AG09309 (cell line): ENCODE measurements at places on chromosomes 13 and 19.

GRCh38 chr19:3466635-3467034 lies 13.7 kb downstream of the SMIM24 start:
- no peak for DNase-seq

GRCh38 chr19:3954107-3954506 lies 16.8 kb downstream of the DAPK3 start:
- DNase-seq = no peak

- DNase-seq = no peak
Measured at GRCh38 chr19:37986048-37986750, 79.2 kb downstream of the SIPA1L3 start.

- no peak for DNase-seq
Measured at GRCh38 chr19:56814656-56815055, 25.9 kb downstream of the PEG3 start.

DNA sequence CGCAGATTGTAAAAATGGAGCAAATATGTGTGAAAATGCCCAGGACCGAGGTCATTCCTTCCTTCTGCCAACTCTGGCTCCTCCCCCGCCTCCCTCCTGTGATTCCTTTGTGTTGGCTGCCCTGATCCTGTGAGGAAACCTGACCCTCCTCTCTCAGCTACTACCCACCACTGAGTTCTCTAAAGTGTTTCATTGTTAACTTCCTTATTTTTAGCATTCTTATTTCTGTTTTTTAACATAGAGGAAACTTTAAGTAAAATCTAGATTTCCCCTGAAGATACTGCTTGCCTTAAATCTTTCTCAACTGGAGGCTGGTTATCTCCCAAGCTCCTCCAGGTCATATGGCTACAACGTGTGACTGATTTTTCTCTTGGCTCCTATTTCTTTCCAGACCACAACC lies 21.7 kb upstream of the FBXL3 start:
- DNase-seq = no peak

DNA sequence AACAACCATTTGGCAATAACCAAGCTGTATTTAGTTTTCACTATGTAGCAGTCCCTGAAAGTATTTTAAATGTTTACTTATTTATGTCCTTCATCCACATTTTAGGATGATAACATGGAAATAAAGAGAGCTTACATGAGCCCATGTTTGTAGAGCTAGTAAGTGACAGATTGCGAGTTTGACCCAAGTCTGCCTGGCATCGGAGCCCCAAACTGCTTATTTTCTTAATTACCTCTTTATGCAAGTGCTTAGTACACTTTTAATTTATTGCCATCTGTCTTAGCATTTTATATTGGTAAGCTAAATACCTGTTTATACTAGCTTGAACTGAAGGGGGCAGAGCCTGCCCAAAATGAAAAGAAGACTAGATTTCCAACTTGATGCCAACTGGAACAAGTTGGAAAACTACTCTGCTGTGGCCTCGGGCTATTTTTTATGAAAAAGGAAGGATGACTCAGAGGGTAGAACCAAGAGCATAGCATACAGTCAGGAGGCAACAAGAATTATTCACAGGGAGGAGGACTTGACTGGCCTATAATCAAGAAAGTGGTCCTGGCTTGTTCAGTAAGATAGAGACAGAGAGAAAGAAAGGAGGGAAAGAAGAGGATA lies 150.2 kb downstream of the NDFIP2 start:
- peak; percentile 76 for DNase-seq

- DNase-seq = no peak
Measured at GRCh38 chr13:33994826-33995502, 177.0 kb downstream of the RFC3 start.

DNA sequence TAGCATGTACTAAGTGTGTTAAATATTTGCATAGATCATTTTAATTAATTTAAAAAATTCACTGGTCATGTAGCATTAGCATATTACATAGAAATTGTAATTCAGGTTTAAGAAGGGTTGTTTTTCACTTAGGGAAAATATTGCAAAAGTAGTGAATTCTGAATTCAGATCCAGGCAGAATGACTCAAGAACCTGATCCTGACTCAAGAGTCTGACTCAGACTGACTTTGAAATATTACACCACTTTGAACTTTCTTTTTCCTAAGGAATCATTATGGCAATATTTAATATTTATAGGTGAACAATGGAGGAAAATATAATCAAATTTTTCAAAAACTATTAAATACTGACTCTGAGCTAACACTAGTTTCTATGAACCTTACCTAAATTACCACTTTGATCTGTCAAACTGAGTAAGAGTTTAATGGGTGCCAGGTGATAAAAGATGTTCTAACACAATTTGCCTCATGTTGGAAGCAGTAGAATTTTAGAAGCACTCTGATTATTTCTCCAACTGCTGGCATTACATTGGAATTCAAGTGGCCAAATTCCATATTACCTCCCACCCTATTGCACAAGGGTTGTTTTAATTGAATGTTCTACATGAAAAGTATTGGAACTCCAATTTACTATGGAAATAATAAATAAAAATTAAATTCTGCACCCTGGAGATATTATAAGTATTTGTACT lies 261.6 kb downstream of the SLITRK1 start:
- peak; percentile 25 for DNase-seq

DNA sequence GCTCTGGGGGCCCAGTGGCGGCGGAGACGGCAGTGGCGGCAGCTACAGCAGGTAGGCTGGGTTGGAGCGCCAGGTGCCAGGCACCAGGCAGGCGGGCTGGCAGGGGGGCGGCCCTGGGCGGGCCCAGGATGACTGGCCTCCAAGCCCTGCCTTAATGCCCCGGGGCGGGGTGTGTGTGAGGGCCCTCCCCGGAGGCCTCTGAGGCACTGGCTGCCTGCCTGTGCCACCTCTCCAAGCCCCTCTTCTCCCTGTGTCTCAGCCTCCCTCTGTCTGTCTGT lies at the start of gene KLK11:
KLK11 (minus strand) TSS at position 63 of the 278 bp plus-strand sequence. CDS start 985 bp downstream, outside the sequence.
- DNase-seq = no peak

DNA sequence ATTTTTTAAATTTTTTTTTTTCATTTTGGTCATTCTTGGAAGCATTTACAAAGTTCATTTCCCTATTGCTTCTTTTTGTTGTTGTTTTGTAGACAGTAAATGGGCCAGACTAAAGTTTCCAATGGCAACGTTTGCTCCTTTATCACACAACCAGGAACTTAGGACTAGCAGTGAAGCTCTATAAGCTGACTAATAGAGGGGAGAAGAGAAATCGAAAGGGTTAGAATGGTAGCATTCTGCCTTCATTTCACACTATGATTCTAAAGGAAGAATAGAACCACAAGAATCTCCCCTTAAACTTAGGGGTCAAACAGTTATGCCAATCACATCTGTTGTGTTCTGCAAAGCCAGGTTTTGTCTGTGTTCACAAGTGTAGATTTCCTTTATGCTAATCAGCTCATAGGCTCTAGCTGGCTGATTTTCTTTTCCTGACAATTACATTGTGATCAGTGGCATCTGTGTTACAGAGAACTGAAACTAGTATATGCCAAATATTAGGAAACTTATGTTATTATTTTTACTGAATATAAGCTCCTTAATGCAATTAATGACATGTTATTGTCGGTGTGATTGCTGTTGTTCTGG lies 467.3 kb downstream of the DACH1 start:
- DNase-seq = no peak

GRCh38 chr13:49354719-49355118 lies 89.1 kb downstream of the CAB39L start:
- DNase-seq = no peak

- DNase-seq = no peak
Measured at GRCh38 chr19:30393046-30393445, 20.9 kb downstream of the ZNF536 start.

- DNase-seq = no peak
Measured at GRCh38 chr19:29535214-29535831, 9.5 kb downstream of the VSTM2B start.

GRCh38 chr13:70088926-70089325 lies 18.7 kb upstream of the ATXN8OS start:
- no peak for DNase-seq

- DNase-seq = no peak
Measured at GRCh38 chr19:2573916-2574315, 98.0 kb downstream of the GADD45B start.

DNA sequence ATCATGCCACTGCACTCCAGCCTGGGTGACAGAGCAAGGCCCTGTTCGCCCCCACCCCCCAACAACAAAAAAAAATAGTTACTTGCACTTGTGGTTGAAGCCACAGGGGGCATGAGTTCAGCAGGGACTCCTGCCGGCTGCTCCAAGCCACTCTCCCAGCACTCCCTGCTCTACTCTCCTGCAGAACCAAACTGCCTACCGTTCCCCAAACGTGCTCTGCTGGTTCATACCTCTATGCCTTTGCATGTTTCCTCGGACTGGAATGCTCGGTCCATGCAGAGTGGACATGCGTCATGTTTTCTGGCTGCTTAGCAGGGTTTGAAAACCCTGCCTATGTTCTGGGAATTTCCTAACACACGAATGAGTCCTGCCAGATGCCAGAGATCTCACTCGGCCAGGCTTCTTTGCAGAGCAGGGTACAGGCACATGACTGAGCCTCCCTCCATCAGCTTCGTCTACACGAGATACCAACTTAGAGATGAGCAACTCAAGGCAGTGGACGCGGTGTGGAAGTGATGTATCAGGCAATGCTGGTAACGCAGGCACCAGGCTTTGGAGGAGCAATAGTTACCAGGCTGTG lies 8.5 kb upstream of the SLC25A15 start:
- no peak for DNase-seq

DNA sequence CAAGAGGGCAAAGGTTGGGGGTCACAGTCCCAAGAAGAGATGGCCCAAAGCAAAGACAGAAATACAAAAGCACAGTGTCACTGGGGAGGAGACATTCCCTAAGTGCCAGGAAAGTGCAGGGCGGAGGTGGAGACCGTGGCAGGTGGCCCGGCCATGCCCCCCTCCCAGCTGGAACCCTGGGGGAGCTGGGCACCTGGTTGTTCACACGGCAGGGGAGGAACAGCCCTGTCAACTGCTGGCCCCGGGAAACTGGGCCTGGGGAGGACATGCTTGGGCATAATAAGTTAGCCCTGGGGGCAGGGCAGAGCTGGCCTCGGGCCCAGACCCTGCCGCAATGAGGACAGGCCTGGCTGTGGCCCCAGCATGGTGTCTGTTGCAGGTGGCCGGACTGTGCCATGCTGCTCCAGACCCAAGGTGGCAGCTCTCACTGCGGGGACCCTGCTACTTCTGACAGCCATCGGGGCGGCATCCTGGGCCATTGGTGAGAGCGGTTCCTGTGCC lies 7.4 kb downstream of the HPN start:
- no peak for DNase-seq

- no peak for DNase-seq
Measured at GRCh38 chr13:96968027-96968426, 26.2 kb downstream of the OXGR1 start.

DNA sequence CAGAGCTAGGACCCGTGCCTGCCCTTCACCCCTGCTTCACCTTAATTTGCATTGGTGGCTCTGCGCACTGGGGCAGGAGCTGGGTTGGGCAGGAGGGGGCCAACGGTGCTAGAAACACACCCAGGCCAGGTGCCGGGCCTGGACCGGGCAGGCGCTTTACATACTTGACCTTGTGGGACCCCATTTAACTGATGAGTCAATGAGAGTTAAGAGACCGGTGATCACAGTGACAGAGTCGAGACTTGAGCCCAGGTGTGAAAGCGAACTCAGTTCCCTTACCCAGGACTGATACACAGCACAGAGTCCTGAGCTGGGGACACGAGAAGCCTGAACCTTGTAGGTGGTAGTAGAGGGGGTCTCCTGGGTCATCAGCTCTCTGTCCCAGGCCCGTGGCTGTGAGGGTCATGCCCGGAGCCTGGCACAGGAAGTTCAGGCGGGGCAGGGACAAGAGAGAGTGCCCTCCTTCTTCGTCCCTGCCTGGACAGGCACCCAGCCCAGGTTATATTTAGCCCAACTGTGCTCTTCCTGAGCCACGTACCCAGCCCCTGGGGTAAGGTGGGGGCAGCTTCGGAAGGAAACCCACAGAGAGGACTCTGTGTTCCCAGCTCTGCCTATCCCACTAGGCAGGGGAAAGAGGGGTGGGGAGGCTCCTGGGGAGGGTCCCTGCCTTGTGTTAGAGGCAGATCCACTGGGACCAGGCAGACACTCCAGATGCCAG lies 1.9 kb downstream of the PRX start:
- no peak for DNase-seq

- no peak for DNase-seq
Measured at GRCh38 chr19:30335306-30335886, 36.8 kb upstream of the ZNF536 start.

DNA sequence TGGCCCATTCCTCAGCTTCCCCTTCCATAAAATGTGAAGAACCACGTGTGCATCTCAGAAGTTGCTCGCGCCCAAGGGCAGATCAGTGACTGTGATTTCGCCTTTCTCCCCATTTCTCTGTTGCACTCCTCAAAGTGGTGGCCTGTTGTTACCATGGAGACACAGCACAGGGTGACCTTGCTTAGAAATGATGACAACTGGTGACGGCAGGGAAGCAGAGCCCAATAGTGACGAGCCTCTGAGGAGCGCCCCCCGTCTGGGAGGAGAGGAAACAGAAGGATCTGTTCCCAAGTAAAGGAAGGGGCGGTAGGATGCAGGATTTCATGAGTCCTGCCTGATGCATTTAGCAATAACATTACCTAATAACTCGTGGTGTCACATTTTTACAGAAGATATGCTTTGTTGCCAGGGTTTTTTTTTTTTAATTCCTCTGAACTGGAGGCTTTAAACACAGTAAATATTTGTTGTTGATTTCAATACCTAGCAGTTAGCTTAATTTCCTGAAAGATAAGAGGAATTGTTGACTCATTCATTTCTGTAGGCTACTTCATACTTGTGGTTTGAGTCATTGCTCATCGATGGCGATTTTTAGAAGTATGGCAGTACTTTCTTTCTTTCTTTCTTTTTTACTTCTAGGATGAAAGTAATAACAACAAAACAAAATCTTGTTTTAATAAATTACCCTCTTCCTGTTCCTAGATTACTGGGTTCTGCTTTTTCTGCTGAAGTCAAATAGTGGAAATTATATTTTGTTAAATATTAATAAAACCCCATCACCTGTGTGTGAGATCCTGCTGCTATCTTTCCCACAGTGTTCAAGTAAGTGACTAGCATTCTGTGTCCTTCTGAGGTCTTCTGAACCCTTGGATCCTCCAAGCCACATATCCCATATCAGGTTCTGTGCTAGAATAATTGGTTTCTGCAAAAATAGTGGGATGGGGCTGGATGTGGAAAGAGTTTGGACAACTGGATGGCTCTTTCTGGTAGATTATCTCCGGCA lies 36.0 kb downstream of the MBNL2 start:
- DNase-seq = peak; percentile 78

GRCh38 chr13:81846771-81847170 lies 1505.8 kb upstream of the SPRY2 start:
- DNase-seq = no peak

- DNase-seq = no peak
Measured at GRCh38 chr19:8575467-8575997, 1.7 kb downstream of the MYO1F start.

GRCh38 chr13:44620057-44620456 lies 43.9 kb upstream of the TSC22D1 start:
- no peak for DNase-seq

- no peak for DNase-seq
Measured at GRCh38 chr19:47485210-47485609, 1.2 kb upstream of the KPTN start.

GRCh38 chr13:20378721-20379120 lies 146.6 kb upstream of the GJB6 start:
- DNase-seq = no peak

- DNase-seq = no peak
Measured at GRCh38 chr19:7191946-7192691, 102.1 kb downstream of the INSR start.

GRCh38 chr13:95146486-95146885 lies 154.8 kb downstream of the ABCC4 start:
- DNase-seq = peak; percentile 29

GRCh38 chr13:88472316-88472715 lies 801.1 kb downstream of the SLITRK5 start:
- no peak for DNase-seq
